Stimulated activated CD4-positive, alpha-beta T cell treated with anti-CD3 and anti-CD28 coated beads, Interleukin-1b, Interleukin-23, amount 100 ng/mL, for 24 hours (primary cell): ENCODE measurements at places on chromosomes 4 and X.

GRCh38 chrX:18348047-18348446 lies 6.4 kb downstream of the SCML2 start:
- no peak for DNase-seq

DNA sequence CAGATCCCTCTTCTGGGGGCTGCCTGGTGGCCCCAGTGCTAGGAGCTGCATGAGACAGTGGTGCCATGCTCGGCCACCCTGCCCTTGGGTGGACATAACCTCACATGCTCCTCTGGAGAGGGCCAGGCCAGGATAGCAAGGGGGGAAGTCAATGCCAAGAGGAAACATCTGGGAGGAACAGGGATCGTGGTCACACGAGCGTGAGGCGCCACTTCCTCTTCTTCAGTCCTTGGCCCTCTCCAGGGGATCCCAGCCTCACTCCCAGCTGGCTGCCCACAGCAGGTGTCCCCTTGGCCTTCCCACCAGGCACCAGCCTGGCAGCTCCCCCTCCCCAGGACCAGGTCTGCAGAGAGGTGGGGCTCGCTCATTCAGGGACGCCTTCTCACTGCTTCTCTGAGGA lies 28.6 kb downstream of the TBC1D14 start:
- DNase-seq = no peak

- no peak for DNase-seq
These were observed 262.7 kb downstream of the RCHY1 start for GRCh38 chr4:75251547-75251946.

- no peak for DNase-seq
These were observed 102.1 kb downstream of the UCHL1 start for GRCh38 chr4:41358647-41359421.

- DNase-seq = no peak
These were observed 162.6 kb downstream of the PRKX start for GRCh38 chrX:3550871-3551270.

- no peak for DNase-seq
These were observed 66.3 kb upstream of the ADGRG2 start for GRCh38 chrX:19188566-19188965.

DNA sequence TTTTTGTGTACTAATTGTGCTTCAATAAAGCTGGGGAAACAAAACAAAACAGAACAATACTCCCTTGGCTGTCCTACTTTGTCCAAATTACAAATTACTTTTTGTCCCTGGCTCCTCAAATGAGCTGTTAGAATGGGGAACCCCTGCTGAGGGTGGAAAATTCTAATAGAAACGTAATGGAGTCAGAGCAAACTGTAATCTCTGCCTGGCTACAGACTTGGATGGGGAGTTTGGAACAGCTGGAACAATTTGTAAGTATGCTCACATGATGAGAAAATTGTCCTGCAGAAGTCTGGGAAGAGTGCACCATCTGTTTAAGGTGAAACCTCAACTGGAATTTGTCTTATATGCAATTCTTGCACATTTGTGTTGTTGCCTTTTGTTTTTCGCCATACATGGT lies 364.4 kb upstream of the CLNK start:
- DNase-seq = no peak

DNA sequence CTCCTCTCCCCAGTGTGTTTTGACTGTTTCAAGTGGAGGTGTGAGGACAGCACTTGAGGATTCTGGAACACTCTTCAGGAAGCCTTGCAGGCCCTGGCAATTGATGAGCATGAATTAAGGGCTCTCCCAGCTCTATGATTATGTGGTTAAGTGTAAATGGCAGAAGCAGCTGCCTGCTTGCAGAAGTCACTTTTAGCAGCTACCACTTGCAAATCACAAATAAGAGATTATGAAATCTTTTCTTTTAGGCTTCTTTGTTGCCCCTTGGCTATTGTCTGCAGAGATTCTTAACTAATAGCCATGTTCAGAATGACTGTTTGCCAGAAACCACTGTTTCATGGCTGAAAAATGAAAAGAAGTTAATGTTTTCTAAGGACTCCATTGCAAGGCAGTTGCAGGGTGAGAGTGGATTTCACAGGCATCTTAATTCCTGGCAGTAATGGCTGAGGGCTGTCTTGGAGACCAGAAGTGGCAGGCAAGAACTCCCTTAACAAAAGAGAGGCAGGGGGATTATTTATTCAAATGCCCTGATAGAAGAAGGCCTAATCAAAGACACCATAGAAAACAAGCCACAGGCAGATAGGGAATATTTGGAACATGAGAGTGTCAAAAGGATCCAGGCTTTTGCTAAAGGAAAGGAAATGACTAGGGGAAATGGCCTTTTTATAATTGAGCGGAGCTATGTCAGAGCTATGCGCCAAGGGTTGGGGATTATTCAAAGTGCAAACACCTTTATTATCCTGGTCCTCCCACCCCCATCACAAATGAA lies 8.3 kb upstream of the HOPX start:
- no peak for DNase-seq

- DNase-seq = no peak
These were observed 94.8 kb downstream of the KDR start for GRCh38 chr4:55030589-55030988.

DNA sequence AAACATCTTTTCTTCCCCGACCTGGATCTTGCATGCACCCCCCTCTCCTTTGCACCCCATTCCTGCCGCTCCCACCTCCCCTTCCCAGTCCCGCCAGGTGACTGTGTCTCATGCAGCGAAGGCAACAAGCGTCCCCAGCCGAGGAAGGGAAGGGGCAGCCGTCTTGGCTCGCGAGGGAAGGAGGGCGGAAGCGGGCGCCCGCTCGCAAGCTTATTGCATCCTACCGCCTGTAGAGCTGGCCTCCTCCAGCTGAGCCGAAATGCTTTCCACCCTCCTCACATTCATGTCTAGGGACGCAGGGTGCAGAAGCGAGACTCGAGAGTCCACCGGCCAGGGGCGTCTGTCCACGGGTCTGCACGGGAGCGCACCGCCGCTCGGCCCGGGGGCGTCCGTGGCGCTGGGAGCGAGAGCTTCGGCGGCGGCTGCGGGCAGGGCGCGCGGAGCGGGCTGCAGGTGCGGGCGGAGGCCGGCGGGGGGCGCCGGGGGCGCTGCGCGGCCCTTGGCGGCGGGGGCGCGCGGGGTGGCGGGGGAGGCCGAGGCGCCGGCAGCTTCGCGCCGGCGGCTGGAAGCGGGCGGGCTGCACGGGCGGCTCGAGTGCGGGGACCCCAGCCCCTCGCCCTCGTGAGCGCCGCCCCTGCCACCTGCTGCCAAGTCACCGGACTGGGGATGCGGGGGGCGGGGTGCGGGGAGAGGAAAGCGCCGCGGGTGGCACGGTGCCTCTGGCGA lies at the start of gene KCNIP4:
TSS of gene KCNIP4 (minus strand) at position 426 of the 726 bp plus-strand sequence.
- DNase-seq = no peak

DNA sequence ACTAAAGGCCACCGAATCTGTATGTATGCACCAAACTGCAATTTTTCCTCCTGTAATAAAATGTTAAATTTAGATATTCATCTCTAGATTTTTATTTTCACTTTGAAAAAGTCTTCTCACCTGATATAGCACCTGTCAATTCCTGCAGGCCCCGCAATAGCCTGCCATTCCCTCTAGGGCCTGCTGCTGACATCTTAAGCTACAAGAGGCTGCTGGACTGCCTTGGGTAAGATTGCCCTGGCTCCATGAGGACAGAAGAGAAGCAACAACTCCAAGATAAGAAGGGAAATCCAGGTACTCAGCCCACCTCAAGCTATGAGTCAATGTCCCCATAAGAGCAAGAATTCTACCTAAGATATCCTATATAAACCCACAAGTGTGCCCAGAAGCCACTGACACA lies 230.2 kb upstream of the AGTR2 start:
- no peak for DNase-seq

DNA sequence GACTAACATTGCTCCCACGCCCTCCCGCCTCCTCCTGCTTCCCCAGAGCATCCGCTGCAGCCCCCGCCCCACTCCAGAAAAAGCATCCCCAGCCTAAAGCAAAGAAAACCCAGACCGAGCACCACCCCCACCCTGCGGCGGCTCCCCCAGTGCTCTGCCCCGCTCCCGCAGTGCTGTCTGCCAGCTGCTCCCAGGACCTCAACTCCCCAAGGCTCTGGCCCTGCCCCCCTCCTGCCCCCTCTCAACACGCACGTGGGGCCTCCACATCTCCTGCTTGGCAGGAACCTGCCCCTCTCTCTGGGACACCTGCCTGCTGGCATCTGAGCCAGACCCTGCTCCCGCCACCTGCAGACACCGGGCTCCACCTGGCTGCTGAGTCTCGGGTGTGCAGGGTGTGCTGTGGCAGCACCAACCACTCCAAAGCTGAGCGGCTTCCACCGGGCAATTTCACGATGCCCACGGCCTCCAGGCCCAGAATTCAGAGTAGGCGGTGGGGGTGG lies 79.4 kb downstream of the FAM53A start:
- DNase-seq = no peak

DNA sequence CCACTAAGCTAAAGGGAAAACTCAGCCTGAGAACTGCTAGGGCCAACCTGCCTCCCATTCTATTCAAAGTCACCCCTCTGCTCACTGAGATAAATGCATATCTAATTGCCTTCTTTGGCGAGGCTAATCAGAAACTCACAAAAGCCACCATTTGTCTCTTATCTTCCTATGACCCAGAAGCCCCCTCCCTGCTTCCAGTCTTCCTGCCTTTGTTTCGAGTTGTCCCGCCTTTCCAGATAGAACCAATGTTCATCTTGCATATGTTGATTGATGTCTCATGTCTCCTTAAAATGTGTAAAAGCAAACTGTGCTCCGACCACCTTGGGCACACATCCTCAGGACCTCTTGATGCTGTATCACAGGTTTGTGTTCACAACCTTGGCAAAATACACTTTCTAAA lies 459.8 kb downstream of the FSTL5 start:
- DNase-seq = no peak

- no peak for DNase-seq
These were observed 13.8 kb downstream of the MGARP start for GRCh38 chr4:139266208-139266582.

DNA sequence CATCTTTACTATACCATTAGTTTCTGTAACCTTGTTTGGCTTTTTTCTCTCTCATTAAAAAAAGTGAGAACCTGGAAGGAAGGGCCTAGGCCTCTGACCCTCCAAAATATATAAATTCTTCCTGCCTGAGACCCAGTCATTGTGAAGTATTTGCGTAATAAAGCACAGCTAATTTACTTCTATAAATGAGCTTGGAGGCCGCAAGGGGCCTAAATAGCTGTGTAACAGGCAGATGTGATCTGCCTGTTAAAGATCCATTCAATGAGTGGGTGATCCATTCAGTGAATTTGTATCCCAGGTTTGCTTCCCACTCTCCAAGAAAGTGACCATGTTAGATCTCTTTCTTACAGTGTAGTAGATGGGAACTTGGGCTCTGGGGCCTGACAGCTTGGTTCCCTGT lies 595 bp upstream of the PYURF start:
- DNase-seq = no peak

GRCh38 chr4:51855270-51855669 lies 12.3 kb downstream of the DCUN1D4 start:
- DNase-seq = no peak

DNA sequence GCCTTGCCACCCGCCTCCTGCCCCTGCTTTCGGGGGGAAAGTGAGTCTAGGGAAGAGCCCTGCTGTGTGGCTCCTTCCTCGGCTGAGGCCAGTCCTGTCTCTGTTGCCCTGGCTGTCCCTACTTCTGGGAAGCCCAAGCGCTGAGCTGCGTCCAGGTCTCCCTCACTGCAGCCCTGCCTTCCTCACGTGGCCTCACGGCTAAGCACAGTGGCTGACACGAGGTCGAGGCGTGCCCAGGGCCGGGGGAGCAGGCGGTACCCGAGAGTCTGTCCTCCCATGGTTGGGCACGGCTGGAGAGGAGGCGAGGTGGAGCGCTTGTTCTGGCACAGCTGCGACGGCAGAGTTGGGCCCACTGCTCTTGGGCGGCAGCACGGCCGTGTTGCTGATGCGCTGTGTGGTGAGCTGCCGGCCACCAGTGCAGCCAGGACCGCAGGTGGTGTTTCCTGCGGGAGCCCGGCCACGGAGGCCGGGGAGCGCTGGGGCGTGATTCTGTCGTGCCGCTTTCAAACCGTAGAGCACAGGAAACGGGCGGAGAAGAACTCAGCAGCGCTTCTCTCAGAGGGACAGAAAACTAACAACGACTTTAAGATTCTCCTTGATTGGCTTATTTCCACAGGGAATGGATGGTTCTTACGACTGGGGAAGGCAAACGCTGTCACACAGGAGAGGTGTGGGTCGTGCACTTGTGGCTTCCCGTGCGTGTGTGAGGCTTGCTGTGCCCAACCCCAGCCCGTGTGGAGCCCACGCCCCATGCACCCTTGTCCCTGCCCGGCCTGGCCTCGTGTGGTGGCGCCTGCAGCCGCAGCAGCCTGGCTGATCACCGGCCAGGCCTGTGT lies 21.3 kb downstream of the MAEA start:
- DNase-seq = no peak

- no peak for DNase-seq
These were observed 12.1 kb downstream of the GPRIN3 start for GRCh38 chr4:89295415-89295927.

DNA sequence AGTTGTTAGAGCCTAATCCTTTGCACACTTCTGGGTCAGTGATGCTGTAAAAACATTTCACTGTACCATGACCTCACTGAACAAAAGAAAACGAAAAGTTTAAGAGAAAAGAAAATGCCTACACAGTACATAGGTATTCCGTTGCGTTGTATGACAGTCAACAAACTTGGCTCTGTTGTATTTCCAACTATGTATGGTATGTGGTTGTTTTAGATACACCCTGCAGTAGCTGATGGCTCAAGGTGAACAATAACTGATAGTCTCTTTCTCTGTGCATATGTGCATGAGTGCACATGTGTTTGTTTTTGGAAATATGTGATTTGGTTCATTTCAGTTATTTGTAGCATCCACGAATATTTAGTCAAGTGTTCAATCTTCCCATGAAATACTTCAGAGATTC lies 176.0 kb downstream of the BMPR1B start:
- no peak for DNase-seq

DNA sequence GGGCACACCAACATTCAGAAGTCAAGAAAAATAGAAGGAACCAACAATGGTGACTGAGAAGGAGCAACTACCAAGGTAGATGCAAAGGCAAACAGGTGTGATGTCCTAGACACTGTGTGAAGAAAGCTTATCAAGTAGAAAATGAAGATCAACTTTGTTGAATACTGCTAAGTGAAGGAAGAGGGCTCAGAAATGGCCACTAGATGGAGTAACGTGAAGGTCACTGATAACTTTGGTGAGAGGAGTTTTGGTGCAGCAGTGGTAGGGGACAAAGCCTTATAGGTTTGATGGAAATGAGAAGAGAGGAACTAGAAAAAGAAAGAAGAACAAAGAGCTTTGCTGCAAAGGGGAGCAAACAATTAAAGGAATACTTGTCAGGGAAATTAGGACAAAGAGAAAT lies 23.5 kb downstream of the OTC start:
- no peak for DNase-seq

DNA sequence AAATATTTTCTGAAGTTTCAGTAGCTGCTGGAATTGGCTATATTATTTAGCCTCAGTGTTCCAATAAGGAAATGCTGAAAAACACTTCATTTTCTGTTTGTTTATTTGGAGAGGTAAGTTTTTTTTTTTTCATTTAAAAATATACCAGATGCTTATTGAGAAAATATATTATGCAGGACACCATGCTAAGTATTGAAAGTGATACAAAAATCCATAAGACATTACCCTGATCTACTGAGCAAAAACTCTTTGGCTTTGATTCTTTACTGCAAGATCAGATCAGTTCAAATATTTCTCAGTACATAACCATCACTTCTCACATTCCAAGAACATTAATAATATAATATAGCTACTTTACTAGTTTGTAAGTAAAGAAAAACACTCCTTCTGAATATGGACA lies 123.4 kb upstream of the PACRGL start:
- no peak for DNase-seq
